Neural crest cell (in vitro differentiated cells): ENCODE measurements at places on chromosomes 13 and 19.
A peak's percentile ranks its signal among the peaks of the same experiment; 100 is the strongest.

DNA sequence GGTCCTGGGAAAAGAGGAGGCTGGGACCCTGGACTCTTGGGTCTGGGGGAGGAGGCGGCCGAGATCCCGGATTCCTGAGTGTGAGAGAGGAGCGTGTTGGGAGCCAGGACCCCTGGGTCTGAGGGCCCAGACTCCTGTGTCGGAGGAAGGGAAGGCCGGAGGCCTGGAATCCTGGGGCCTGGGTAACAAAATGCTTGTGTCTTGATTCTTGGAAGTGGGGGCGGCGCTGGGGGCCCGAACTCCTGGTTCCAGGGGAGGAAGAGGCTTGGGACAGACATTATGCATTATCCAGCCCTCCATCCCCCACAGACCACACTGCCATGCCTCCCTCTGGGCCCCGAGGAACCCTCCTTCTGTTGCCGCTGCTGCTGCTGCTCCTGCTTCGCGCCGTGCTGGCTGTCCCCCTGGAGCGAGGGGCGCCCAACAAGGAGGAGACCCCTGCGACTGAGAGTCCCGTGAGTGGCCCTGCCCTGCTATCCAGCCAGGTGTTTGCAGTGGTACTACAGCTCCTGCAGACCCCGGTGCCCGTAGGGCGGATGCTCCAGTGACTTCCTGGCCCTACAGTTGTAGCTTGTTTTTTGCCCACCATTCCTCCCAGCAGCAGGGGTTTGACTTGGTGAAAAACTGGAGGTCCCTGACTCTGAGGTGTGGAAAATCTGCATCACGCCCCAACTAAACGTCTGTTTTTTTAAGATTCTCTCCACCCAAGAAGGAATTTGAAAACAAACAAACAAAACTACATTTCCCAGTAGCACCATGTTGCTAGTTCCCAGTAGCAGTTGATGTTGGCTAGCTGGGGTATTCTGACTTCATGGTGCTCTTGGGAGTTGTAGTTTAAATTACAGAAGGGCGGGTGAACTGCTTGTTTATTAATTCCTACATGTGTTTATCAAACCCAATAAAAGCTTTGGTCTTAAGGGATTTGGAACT, 630 bp downstream of the NUCB1 start:
- no peak for DNase-seq

- DNase-seq = no peak
Measured at GRCh38 chr19:45172173-45172572, 5.9 kb downstream of the TRAPPC6A start.

GRCh38 chr19:52943884-52944643, 18.6 kb downstream of the ZNF816 start:
- no peak for DNase-seq

DNA sequence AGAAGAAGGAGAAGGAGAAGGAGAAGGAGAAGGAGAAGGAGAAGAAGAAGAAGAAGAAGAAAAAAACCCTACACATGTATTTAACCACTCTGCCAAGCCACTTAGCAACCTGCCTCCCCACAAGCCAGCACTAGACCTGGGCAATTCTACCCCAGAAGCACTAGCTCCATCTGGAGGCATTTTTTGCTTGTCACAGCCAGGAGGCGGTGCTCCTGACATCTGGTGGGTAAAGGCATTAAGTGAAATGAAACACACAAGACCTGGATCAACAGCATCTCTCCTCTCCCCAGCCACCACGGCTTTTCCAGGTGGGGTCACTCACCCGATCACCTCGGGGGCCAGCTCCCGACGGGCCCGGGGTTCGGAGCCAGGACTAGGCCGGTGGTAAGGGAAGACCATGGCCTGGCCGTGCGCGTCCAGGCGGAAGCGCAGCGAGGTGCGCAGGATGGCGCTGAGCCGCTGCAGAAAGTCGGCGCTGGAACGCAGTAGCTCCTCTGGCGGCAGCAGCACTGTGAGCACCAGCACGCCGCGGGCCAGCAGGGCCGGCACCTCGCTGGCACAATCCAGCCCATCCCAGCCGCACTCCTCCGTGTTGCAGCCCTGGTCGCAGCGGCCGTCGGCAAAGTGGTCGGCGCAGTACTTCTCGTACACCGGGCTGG, 26.9 kb downstream of the NOTCH3 start:
- no peak for DNase-seq

- DNase-seq = no peak
Measured at GRCh38 chr19:3363841-3364500, 2.4 kb upstream of the NFIC start.

GRCh38 chr19:49573009-49573408, 7.3 kb downstream of the NOSIP start:
- DNase-seq = no peak

GRCh38 chr13:80256352-80256932, 84.5 kb downstream of the SPRY2 start:
- DNase-seq = no peak

GRCh38 chr13:25494698-25495411, 123.1 kb downstream of the ATP8A2 start:
- no peak for DNase-seq

DNA sequence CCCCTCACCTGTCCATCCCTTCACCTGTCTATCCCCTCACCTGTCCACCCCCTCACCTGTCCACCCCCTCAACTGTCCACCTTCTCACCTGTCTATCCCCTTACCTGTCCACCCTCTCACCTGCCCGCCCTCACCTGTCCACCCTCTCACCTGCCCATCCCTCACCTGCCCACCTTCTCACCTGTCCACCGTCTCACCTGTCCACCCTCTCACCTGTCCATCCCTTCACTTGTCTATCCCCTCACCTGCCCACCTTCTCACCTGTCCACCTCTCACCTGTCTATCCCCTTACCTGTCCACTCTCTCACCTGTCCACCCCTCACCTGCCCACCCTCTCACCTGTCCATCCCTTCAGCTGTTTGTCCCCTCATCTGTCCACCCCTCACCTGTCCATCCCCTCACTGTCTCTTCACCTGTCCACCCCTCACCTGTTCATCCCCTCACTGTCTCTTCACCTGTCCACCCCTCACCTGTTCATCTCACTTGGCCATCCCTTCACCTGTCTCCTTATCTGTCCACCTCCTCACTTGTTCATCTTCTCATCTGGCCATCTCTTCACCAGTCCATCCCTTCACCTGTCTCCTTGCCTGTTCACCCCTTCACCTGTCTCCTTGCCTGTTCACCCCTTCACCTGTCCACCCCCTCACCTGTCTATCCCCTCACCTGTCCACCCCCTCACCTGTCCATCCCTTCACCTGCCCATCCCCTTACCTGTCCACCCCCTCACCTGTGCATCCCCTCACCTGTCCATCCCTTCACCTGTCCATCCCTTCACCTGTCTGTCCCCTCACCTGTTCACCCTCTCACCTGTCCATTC, 12.7 kb upstream of the KANK2 start:
- peak; percentile 37 for DNase-seq

GRCh38 chr19:47363758-47364531, 14.8 kb downstream of the DHX34 start:
- no peak for DNase-seq

GRCh38 chr19:1571358-1571757, 3.2 kb upstream of the MEX3D start:
- DNase-seq = no peak

DNA sequence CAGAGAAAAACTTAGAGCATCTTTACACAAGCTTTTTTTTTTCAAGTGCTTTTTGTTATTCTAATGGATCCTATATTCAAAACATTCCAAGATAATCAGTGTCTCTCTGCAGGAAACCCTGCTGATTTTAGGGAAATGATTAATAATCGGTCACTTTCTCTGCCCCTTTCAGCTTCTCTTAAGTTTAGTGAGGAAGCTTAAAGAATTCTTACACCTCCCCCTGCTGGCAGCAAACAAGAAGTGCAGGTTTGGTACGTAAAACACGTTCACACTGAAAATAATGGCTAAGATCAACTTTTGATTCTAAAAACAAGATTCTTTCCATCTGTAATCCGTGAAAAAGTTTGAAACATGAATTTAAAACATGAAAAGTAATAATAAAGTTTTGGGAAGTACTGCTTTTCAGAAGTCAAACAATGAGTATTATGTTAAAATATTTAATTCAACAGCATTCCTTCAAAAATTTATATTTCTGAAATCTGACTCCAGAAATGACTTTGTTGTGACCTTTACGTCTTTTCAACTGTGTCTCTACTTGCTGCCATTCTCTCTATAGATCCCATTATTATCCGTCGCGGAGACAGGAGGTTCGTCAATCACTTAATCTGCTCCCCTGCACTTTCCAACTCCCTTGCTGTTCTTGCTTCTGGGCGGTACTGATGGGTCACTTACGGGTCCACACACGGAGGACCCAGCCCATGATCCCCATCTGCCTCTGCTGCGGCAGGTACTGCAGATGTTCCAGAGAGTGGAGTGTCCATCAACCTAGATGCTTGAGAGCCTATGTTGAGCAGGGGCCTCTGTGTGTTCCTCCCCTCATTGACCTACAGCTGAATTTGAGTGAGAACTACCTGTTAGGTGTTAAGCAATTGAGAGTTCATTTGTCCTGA, 203.1 kb upstream of the EDNRB start:
- peak; percentile 50 for DNase-seq

DNA sequence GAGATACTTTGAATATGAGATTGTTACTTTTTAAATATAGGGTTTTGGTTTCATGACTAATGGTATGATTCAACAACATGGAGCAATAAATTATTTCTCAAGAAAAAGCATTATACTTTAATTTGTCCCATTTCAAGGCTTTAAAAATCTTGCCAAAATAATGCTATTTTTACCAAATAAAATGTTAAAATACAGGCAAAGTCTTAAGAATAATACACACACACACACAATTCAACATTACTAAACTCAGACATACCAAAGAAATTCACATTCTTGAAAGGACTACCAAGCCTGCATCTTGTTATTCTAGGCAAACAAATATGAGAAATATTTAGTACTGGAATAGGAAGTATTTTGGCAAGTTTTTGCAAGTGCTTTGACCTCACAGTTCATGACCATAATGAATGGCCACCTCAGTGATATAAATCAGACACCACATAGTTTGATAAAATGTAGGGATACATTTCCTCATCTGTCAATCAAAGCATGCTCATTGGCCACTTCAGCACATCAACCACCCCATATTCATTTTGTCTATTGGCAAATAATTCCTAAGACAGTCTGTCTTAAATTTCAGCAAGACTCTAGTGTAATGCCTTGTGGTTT, 107.2 kb downstream of the NALCN start:
- no peak for DNase-seq

- peak; percentile 37 for DNase-seq
Measured at GRCh38 chr19:18109733-18110608, 12.4 kb downstream of the MAST3 start.

DNA sequence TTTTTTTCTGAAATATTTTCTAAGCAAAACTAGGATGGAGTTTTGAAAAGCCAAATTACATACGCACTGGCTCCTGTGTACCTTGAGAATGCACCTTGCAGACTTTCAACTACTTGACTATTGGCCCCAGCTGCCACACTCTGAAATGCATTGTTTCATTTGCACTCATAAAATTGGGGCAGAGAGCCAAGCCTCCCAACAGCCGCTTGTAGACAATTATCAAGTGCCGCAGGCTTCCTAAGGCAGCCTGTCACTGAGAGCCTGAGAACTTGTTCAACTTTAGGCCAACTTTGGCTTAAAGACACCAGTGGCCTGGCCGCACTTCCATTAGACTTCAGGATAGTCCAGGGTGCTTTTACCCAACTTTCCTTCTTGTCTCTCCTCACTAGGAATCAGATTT, 115.7 kb upstream of the STARD13 start:
- no peak for DNase-seq

DNA sequence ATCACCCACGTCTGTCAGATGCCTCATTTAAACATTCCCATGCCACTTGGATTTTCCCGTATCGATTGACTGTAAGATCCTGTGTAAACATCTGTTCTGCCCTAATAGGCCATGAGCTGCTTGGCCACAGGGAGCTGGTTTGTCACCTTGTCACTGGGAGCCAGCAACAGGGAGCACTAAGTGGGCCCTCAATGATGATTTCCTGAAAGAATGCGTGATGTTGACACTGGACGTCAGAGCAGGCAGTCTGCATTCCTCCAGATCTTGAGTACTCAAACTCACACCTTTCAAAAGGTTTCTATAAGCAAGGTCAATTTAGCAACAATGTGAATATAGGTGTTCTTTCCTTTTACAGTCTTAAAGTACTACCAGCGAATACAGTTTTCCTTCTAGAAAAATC, 78.8 kb downstream of the TUBGCP3 start:
- no peak for DNase-seq

GRCh38 chr19:19372656-19373416, 32.6 kb upstream of the GATAD2A start:
- no peak for DNase-seq

DNA sequence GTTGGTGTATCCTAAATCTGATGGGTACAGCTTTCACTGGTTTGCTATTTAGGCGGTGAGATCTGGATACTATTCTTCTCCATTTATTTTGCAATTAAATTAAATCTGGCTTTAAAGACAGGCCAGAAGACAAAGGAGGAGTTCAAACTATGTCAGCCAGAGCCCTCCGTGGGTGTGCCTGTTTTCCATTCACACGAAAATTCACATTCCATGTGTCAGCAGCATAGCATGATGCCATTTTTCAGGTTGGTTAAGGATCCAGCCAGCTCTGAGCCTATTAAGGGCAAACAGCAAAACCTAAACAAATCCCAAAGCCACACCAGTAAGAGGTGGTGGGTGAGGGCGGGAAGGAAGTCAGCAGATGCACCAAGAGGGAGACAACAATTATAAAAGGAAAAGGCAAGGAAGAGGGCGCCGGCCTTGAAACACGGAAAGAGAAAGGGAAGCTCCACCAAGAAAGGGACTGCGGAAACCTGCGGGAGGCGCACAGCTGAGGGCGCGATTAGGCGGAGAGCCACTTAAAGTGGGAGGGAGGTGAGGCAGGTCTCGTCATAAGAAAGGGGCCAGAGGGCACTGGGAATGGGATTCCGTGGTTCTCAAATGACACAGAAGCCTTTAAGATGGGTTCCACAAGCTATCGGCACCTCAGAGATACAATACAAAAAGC, 43.0 kb downstream of the CARS2 start:
- DNase-seq = no peak

DNA sequence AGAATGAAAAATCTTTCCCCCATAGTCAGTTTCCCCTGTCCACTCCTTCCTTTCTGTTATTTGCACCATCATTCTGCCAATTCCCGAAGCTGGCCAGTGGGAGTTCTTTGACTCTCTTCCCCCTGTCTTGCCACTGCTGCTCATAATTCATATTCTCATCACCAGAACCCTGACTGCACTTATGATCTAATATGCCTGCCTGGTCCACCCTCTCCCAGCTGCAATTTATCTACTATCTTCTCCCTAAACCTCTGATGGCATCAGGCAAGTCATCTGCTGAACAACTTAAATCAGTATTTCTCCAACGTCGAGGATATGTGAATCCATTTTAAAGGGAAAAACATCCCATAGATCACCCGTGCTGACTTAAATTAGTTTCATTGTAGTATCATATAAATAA, 458.0 kb upstream of the GPC6 start:
- no peak for DNase-seq

GRCh38 chr13:35354285-35354684, 122.2 kb downstream of the MAB21L1 start:
- DNase-seq = no peak

GRCh38 chr13:43389983-43390382, 366.6 kb downstream of the DNAJC15 start:
- no peak for DNase-seq

- no peak for DNase-seq
Measured at GRCh38 chr13:24670961-24671381, 9.2 kb upstream of the ATP12A start.

GRCh38 chr19:2336528-2337328, 8.2 kb downstream of the SPPL2B start:
- DNase-seq = no peak

- no peak for DNase-seq
Measured at GRCh38 chr13:40494946-40495620, 171.4 kb downstream of the FOXO1 start.

- DNase-seq = no peak
Measured at GRCh38 chr19:6813659-6814058, 41.2 kb downstream of the VAV1 start.

- no peak for DNase-seq
Measured at GRCh38 chr19:30450835-30451321, 78.7 kb downstream of the ZNF536 start.
